ENCODE measurements at places on chromosomes 12 and 14.
A peak's percentile ranks its signal among the peaks of the same experiment; 100 is the strongest.

DNA sequence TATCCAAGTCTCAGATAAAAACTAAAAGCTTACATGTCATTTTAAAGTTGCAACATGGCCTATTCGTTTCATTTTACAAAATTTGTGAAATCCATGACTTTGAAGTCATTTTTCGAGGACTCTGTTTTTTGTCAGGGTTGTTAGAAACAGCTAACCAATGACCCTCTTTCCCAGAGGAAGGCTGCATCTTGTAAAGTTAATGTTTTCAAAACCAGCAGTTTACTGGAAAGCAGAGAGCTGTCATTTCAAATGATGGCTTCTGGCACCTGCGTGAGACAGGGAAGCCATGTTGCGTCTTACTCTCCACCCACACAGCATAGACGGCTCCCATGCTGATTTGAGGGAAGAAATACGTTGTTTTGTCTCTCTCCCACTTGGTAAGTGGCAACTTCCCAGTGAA, 50.1 kb upstream of the RTRAF start:
- H3K27ac ChIP-seq = peak overlapping the region; percentile 24
- H3K36me3 ChIP-seq = peaks cover 11% of the 10 kb centered on the region
- no peak for DNase-seq
- peaks cover 48% of the 10 kb centered on the region for H3K4me1 ChIP-seq

GRCh38 chr12:93468008-93468371, 676 bp downstream of the MRPL42 start:
- H3K36me3 ChIP-seq = peaks cover 5% of the 10 kb centered on the region
- peak overlapping the region; percentile 95 for H3K4me3 ChIP-seq
- H3K4me1 ChIP-seq = peaks cover 31% of the 10 kb centered on the region

DNA sequence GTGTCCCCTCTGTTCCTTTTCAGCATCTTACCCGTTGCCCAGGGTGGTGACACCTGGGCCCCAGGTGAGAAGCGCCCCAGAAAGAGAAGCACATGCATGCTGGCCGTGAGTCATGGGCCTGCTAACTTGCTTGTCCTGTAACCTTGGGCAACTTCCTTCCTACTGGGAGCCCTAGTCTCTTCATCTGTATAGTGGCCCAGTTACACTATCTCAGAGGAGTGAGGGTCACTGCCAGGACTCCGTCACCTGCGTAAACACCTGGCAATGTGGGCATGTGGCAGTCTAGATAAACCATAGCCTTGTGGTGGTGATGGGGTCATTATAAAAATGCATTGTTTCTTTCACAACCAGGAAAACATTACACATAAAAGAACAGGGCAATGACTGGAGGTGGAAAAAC, 125.2 kb downstream of the SLC25A47 start:
- no peaks in the 10 kb centered on the region for H3K36me3 ChIP-seq
- no peak overlapping the region for H3K27ac ChIP-seq
- H3K4me3 ChIP-seq = no peak overlapping the region
- no peak for DNase-seq

- no peak overlapping the region for H3K27ac ChIP-seq
- no peak overlapping the region for H3K4me3 ChIP-seq
- no peak for DNase-seq
- peaks cover 3% of the 10 kb centered on the region for H3K36me3 ChIP-seq
- peaks cover 11% of the 10 kb centered on the region for H3K4me1 ChIP-seq
Observed at GRCh38 chr12:128402486-128403243, 135.7 kb downstream of the TMEM132C start.

DNA sequence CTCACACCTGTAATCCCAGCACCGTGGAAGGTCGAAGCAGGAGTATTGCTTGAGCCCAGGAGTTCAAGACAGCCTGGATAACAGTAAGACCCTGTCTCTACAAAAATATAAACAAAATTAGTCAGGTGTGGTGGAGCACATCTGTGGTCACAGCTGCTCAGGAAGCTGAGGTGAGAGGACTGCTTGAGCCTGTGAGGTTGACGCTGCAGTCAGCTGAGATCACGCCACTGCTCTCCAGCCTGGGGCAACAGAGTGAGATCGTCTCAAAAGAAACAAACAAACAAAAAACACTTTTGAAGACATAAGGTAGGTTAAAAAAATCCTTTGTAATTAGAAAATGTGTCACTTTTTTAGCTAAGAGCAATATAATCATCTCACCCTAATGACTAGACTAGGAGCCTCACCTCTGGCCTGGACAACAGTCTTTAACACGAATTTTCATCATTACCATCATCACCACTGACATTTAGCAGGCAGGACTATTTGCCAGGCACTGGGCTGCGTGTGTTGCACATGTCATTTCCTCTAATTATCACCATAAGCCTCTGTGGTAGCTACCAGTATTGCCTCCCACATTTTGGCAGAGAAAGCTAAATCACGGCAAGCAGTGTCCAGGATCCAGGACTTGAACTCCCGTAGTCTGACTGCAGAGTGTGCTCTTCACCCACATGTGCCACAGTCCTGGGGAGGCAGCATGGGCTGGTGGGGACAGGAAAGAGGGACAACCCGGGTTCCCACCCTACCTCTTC, 4.6 kb upstream of the SYCP3 start:
- no peaks in the 10 kb centered on the region for H3K4me1 ChIP-seq
- peaks cover 18% of the 10 kb centered on the region for H3K36me3 ChIP-seq
- no peak for DNase-seq
- H3K4me3 ChIP-seq = no peak overlapping the region

DNA sequence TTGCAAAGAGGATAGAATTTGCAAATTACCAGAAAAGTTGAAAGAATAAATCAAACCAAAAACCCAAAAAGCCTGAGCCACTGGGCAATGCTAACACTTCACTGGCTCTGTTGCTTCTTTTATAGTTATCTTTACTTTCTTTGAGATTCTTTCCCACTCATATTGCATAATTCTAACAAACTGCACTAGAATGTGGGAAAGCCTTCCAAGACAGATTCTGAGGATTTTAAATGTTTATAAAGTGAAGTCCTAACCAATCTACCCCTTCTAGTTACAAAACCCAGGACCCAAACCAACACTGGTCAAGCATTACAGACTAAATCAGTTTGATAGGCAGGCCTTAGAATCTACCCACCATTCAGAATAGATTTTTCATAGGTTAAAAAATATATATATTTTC, 150.9 kb downstream of the MED13L start:
- no peaks in the 10 kb centered on the region for H3K27me3 ChIP-seq
- peaks cover 68% of the 10 kb centered on the region for H3K4me1 ChIP-seq
- DNase-seq = no peak

DNA sequence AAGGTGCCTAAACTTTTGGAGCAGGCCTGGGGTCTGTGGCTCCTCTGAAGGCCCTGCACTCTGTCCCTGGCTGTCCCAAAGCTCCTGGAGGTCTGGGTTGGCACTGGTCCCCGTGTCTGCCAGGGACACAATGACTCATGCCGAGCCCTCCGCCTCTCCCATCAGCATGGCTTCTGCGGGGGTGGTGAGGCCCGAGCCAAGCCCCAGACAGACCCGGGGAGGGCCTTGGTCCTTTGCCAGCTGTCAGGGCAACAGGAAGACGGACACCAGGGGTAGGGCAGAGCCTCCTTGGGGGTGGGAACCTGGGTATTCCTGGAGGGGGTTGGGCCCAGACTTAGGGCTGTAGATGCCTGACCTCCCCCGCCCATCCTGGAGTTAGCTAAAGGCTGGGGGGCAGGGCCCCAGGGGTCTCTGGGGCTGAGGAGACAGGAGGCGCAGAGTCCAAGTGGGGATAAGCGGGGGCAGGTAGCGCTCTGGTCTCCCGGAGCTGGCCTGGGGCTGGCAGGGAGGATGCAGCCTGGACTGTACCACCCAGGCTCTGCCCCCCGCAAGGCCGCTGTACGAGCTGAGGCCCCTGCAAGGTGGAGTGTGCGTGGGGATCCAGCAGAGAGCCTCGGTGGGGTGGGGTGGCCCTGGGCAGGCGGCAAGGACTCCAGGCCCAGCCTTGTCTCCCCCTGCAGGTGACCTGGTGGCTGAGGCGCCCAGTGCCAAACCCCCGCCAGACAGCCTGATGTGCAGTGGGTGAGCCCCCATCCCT, 16.4 kb upstream of the PUS1 start:
- DNase-seq = no peak
- no peaks in the 10 kb centered on the region for H3K27me3 ChIP-seq
- H3K27ac ChIP-seq = no peak overlapping the region
- H3K4me1 ChIP-seq = no peaks in the 10 kb centered on the region
- no peaks in the 10 kb centered on the region for H3K36me3 ChIP-seq

GRCh38 chr12:133120385-133121191, 9.5 kb downstream of the ZNF891 start:
- H3K4me1 ChIP-seq = no peaks in the 10 kb centered on the region
- no peak for DNase-seq
- no peak overlapping the region for H3K4me3 ChIP-seq
- H3K27ac ChIP-seq = no peak overlapping the region
- no peaks in the 10 kb centered on the region for H3K27me3 ChIP-seq

DNA sequence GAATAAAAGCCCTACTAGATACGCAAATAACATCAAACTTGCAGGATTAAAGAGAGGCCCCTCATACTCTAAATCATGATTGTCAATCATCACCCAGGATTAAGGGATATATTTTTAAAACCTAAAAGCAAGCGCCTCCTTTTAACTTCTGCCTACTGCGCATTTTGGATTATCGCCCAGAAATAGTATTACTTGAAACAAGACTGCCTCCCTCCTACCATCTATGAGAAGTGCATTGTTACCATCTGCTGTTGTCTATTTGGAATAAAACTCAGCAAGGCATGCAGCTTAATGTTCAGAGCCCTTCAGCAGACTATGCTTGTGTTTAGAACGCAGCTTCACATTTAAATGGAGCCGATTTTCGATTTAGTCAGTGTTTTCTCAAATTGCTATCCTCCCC, 79.6 kb downstream of the EXOC5 start:
- no peak overlapping the region for H3K27ac ChIP-seq
- no peaks in the 10 kb centered on the region for H3K36me3 ChIP-seq
- H3K4me3 ChIP-seq = no peak overlapping the region
- DNase-seq = no peak

DNA sequence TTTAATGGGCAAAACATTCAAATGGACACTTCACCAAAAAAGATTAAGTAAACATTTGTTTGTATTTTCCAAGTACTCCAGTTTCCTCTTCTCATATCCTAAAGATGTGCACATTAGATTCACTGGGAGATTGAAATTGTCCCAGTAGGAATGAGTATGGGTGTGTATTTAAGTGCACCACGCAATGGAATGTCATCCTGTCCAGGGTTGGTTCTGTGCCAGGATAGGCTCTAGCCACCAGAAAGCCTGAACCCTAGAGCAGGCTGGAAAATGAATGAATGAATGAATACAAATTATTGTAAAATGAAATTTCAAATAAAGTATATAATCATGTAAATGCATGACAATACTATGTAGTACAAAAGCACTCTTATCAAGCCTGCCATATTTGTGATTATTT, 14.0 kb downstream of the CEP83 start:
- H3K4me3 ChIP-seq = no peak overlapping the region
- H3K36me3 ChIP-seq = peaks cover 31% of the 10 kb centered on the region
- peaks cover 6% of the 10 kb centered on the region for H3K4me1 ChIP-seq
- DNase-seq = no peak

GRCh38 chr14:38203929-38204718, 3.6 kb upstream of the SSTR1 start:
- H3K4me1 ChIP-seq = peaks cover 17% of the 10 kb centered on the region
- no peak overlapping the region for H3K4me3 ChIP-seq
- peaks cover 73% of the 10 kb centered on the region for H3K27me3 ChIP-seq
- H3K36me3 ChIP-seq = no peaks in the 10 kb centered on the region
- no peak overlapping the region for H3K27ac ChIP-seq

DNA sequence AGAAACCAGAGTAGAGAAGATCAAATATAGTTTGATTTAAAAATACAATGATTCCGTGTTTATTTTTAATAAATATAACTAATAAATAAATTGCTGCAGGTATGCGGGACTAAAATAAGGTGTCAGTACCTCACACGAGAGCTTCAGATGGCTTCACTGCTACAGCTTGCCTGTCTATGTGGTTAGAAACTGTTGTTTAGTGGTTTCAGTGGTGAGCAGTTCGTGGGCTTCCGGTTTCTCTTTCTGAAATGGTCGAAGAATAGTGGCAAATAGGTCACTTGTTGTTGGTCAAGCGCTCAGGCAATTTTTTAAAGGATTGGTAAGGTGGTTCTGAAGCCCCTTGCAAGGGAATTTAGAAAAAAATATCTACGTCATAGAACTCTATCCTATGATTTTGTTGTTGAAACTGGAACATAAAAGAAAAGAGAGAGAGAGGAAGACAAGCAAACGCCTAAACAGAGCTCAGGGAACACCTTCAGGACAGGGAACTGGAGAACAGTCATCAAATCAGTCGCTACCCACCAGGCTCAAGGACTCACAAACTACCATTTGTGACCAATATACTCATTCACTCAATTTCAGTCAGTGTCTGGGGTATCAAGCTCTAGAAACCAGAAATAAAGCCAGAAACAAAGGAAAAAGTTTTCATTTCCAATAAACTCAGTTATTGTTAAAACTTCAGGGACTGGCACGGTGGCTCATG, 31.3 kb downstream of the GABARAPL1 start:
- no peak overlapping the region for H3K4me3 ChIP-seq
- no peaks in the 10 kb centered on the region for H3K27me3 ChIP-seq
- no peaks in the 10 kb centered on the region for H3K4me1 ChIP-seq
- H3K27ac ChIP-seq = no peak overlapping the region
- no peak for DNase-seq

GRCh38 chr12:126107659-126108058, 1042.4 kb downstream of the AACS start:
- no peak overlapping the region for H3K4me3 ChIP-seq
- H3K27ac ChIP-seq = no peak overlapping the region
- peaks cover 10% of the 10 kb centered on the region for H3K27me3 ChIP-seq
- peaks cover 11% of the 10 kb centered on the region for H3K4me1 ChIP-seq
- no peak for DNase-seq

GRCh38 chr12:33330940-33331339, 108.7 kb downstream of the SYT10 start:
- H3K4me3 ChIP-seq = no peak overlapping the region
- H3K27me3 ChIP-seq = no peaks in the 10 kb centered on the region
- DNase-seq = no peak

GRCh38 chr14:70292716-70293115, 66.8 kb downstream of the COX16 start:
- H3K27me3 ChIP-seq = peaks cover 3% of the 10 kb centered on the region
- DNase-seq = no peak
- H3K36me3 ChIP-seq = no peaks in the 10 kb centered on the region
- H3K27ac ChIP-seq = no peak overlapping the region

DNA sequence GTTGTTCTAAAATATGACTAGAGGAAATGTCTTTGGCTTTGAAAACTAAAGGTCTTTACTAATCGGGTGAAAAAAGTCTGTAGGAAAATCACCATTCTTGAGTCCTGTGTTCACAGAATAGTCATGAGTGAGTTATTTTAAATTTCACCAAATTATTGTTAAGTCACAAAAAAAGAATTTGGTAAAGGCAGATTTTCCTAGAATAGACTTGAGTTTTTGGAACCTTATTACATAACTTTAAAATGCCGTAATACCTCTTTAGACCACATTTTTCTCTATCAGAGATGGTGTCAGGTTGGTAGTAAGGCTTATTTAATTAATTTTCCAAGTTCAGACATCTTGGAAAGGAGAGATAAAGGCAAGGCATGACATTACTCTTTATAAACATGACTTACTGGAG, 184.7 kb upstream of the GARIN2 start:
- no peak overlapping the region for H3K4me3 ChIP-seq
- H3K27ac ChIP-seq = no peak overlapping the region
- no peaks in the 10 kb centered on the region for H3K4me1 ChIP-seq
- no peaks in the 10 kb centered on the region for H3K36me3 ChIP-seq
- DNase-seq = no peak
